ENCODE measurements at places on chromosomes 5 and 9. TPM values are rescaled to one million over a fixed set of nuclear protein-coding genes. Genes with fewer than 3 reads are reported as not detected.

PTGR1 gene
- total RNA-seq: 89.2 TPM

KIF4B gene
- 0.23 TPM for total RNA-seq

LIX1 gene
- total RNA-seq: not detected

IL4 gene
- total RNA-seq: not detected

ZNF367 gene
- total RNA-seq: 1.8 TPM

OSMR gene
- total RNA-seq: 22.8 TPM

EGFL7 gene
- total RNA-seq: 712 TPM

GRIN3A gene
- not detected for total RNA-seq

DBH gene
- total RNA-seq: not detected

LHX6 gene
- total RNA-seq: 32.0 TPM

FABP6 gene
- not detected for total RNA-seq

ANKRD33B gene
- total RNA-seq: 6.1 TPM

CLIC3 gene
- total RNA-seq: 0.29 TPM

PPP6C gene
- total RNA-seq: 29.8 TPM

SLC34A3 gene
- total RNA-seq: not detected

CDH12 gene
- not detected for total RNA-seq

CEP120 gene
- total RNA-seq: 11.3 TPM

ENG gene
- 469 TPM for total RNA-seq

CCDC69 gene
- 10.6 TPM for total RNA-seq

GRCh38 chr9:79584655-79584982 lies 12.9 kb downstream of the TLE4 start:
- no peak for DNase-seq

- DNase-seq: no peak
Observed at GRCh38 chr5:159048298-159048697, 51.4 kb downstream of the EBF1 start.

- DNase-seq: no peak
Observed at GRCh38 chr9:135803441-135803840, 101.5 kb downstream of the KCNT1 start.

DNA sequence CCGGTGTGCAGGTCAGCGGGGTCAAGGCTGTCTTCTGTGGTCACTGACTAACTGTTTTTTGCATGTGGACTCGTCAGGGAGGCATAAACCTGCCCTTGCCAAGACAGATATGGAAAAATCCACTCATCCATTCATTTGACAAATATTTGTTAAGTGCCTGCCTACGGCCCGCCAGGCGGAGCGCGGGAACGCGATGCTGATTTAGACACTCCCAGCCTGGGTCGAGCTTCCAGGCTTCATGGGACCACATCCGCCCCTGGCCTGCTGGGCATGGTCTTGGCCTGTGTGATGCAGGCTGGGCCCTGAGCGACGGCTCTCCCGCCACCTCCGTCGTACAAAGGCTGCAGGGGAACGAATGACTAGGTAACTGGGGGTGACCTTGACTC lies 18.1 kb downstream of the MYMK start:
- DNase-seq: no peak

DNA sequence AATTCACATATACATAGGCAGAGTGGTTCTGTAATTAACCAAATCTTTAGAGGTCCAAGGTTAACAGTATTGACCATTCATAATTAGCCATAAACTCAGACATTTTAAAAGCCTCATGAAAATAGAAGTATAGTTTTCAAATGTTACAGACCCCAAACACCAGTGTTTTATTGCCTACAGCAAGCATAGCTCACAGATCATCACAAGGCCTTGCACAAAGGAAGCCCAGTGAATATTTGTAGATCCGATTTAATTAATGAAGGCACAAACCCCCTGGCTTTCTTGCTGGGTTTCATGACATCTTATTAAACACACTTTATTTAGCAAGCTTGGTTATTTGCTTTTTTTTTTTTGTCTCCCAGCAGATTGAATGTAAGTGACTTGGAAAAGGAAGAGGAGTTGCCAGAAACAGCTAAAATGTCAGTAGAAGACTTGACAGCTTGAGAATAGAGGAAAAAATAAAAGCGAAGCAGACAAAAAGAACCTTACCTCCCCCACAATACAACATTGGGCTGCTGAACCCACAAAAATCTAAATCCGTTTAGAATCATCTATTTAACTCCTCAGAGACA lies 283.9 kb upstream of the TNC start:
- no peak for DNase-seq

GRCh38 chr5:158285698-158286097 lies 426.8 kb upstream of the CLINT1 start:
- no peak for DNase-seq

- DNase-seq: no peak
Observed at GRCh38 chr9:124046189-124046588, 34.6 kb downstream of the LHX2 start.

GRCh38 chr5:80106916-80107315 lies 71.8 kb downstream of the THBS4 start:
- no peak for DNase-seq

- DNase-seq: peak; percentile 67
Observed at GRCh38 chr9:109910671-109911518, 130.9 kb downstream of the PALM2AKAP2 start.

DNA sequence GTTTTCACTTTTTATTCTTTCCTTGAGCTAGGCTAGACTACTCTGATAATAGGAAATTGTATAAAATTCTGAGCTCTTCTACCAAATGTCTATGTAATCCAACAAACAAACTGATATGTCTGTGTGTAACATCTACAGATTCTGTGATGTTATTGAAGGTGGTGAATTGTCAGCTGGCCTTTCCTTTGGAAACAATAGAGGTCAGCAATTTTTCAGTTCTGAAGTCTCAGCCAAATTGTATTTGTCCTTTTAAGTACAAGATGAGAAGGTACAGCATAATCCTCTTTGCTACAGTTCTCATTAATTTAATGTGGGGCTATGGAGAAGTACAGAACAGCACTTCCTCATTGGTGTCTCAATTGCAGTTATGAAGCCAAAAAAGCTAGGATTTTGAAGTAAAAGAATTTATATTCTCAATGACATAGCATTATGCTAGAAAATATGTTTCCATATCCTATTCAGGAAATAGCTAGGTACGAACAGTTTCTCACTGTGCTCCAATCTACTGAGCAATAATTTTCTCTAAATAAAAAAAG lies 198.0 kb downstream of the HINT1 start:
- no peak for DNase-seq

DNA sequence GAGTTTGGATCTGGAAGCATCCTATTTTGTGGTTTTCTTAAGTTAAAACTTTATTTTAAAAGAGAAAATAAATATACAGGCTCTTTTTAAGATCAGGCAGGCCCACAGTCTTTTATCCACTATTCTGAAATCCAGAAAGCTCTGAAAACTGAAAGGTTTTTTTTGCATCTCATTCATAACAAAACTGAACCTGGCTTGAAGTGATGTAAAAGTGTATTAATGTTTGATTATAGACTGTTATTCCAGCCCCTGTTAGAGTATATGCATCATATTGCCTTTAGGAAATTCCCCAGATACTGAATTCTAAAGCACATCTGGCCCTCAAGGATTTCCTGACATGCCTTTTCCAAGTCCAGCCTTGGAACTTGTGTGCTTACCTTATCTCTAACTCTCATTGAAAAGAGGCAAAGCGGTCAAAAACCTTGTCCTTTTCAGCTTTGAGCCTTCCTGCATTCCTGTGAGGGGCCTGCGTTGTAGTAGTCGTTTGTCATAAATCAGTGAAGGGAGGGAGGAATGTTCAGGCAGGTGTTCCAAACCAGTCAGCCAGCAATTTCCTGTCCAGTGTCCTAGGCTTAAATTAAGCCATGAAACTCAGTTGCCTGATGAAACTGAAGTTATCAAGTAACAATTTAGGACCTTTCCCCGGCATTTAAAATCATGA lies 110.4 kb downstream of the TLE4 start:
- peak; percentile 51 for DNase-seq

DNA sequence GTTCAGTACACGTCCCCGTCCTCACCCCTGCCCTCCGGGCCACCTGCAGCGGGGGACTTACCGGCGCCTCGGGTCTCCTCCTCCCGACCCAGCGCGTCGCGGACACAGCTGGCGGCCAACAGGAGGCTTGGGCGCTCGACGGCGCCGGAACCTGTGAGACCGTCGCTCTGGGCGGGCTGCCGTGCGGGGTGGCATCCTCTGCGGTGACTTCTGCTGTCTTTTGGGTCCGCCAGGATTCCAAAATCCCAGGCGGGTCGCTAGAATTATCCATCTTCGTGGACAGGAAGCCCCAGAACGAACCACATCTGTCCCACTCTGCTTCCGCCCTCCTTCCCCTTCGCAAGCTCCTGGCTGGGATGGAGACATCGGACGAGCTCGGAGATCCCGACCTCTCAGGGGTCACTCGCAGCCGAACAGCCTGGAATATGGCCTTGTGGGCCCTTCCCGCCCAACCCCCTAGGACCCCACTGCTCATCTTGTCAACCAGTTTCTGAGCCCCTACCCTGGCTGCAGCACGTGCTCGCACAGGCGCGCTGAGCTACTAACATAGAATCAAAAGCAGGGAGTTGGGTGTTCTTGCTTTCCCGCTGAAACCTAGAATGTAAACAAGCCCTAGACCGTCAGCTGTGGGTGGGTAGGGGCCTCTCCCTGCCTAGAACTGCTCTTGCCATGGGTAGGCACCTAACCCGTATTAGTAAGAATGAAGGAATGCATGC lies 947 bp upstream of the MARCHF3 start:
- no peak for DNase-seq

DNA sequence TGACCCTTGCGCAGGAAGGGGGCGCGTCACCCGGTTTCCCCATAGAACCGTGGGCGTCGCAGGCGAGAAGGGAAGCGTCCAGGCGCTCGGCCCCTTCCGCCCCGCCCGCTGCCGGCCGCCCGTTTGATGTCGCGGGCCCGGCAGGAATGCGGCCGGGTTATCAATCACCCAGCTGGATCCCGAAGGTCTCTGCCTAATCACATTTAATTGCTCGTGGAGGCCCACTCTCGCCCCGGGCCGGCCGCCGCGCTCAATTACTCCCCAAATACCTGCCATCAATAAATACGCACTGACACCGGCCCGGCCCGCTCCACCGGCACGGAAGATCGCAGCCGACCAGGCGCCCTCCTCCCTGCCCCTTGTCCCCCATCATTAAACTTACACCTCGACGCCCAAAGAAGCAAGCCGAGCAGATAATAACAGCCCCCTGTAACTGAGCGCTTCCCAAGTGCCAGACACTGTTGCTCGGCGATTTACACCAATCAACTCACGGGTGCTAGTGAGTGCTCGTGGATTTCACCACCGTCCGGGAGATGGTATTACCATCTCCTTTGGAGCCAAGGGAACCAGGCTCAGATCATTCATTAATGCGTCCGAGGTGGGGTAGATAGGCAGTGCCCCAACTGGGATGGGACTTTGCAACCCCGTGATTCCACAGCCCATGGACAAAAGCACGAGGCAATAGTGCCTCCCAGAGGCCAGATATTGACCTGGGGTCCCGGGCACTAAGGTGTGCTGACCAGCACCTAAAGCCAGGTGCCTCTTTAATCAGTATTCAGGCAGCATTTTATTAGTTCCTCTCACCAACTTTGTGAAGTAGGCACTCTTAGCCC lies 11.3 kb downstream of the MSX2 start:
- no peak for DNase-seq

DNA sequence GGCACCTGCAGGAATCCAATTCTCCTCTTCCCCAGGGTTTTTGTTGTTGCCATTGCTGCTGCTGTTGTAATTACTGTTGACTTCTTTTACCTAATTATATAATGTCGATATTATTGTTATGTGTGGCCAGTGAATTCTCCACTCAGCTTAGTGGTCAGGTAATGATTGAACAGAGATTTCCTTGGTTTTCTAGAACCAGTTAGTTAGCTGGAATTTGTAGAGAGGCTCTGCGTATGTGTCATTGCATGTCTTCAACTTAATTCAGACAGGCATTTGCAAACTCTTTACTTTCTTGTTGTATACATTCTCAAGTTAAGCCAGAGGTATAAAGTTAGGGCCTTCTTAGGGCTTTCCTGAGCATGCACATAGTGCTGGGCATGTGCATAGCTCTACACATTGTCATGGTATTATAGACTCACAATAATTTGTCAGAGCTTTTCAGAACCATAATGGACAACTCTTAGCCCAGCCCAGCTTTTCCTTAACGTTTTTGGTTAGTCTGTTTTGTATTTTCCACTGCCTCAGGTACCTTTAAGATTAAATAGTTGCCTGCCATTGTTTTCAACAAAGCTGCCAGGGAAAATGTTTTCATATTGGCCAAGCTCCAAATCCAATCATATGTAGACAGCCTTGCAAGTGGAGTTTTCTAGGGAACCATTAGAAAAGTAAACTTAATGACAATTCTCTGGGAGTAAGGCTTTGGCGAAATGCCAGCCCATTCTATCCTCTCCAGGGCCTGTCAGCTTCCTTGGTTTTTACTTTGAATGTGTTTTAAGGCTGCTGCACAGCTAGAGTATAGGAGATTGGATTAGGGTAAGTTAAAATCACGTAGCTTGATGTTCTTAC lies 68.1 kb downstream of the UBE2R2 start:
- DNase-seq: peak; percentile 90

- peak; percentile 5 for DNase-seq
Observed at GRCh38 chr9:74570879-74571512, 73.9 kb downstream of the RORB start.

DNA sequence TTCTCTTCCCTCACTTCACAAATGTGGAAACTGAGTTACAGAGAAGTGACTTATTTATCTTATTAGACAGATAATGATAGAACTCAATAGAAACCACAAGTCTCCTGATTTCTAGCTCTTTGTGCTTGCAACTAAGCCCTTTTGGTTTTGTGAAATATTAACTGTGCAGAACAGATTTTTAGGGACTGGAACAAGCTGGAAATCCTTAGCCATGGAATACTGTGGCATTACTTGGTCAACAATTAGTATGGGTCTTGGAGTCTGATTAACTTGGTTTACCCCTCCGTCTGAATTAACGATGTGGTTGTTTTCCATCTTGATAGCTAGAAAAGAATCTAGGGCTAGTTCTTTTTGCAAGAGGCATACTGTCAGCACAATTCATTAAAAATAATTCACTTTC lies 584 bp upstream of the KLF9 start:
- DNase-seq: no peak

- no peak for DNase-seq
Observed at GRCh38 chr9:115694014-115694413, 459.6 kb upstream of the PAPPA start.

- DNase-seq: no peak
Observed at GRCh38 chr9:120652934-120653333, 61.3 kb downstream of the MEGF9 start.

DNA sequence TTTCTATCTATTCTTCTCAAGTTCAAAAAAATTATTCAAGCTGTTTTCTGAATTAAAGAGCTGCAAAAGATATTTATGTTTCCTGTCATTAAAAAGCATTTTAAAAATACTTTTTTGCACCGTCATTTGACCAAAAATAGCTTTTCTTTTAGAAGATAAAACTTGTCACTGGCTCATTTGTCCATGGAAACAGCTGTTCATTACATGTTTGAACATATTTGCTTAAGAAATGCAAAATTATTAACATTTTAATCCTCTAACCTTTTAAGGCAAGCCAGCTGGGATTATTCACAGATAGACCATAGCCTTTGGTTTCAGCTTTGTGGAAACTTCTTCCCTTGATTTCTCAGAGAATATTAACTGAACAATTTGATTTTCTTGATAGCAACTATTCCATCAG lies 393.9 kb downstream of the TUSC1 start:
- no peak for DNase-seq

- DNase-seq: no peak
Observed at GRCh38 chr9:81531511-81531910, 157.8 kb downstream of the TLE1 start.

- DNase-seq: no peak
Observed at GRCh38 chr5:960551-960950, 48.1 kb upstream of the NKD2 start.
